ENCODE measurements at places on chromosomes 1 and 21. TPM values are rescaled to one million over a fixed set of nuclear protein-coding genes. Genes with fewer than 3 reads are reported as not detected.

- no peak for DNase-seq
Measured at GRCh38 chr1:32031578-32032274, 18.1 kb downstream of the KHDRBS1 start.

The RIMS3 gene
- total RNA-seq = 2.6 TPM

- no peak for DNase-seq
Measured at GRCh38 chr1:2980073-2980791, 41.0 kb upstream of the ACTRT2 start.

The OR2T29 gene
- total RNA-seq = not detected

The TSTD1 gene
- 217 TPM for total RNA-seq

DNA sequence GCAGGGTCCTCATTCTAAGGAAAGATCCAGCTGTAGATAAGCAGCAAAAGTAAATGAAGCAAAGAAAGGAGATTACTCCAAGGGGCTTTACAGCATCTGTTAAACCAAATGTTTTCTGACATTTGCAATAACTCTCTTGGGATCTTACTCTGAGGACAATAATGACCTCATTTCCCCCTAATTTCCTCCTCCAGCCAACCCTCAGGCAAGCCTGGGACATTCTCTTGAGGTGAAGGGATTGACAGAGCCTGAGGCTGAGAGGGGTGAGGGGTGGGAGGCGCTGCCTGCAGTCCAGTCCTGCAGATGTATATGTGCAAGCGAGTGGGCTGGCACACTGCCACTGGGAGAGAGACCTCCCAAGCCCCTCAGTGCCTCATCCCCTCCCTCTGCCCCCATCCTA, 40.5 kb upstream of the NEK2 start:
- no peak for DNase-seq

DNA sequence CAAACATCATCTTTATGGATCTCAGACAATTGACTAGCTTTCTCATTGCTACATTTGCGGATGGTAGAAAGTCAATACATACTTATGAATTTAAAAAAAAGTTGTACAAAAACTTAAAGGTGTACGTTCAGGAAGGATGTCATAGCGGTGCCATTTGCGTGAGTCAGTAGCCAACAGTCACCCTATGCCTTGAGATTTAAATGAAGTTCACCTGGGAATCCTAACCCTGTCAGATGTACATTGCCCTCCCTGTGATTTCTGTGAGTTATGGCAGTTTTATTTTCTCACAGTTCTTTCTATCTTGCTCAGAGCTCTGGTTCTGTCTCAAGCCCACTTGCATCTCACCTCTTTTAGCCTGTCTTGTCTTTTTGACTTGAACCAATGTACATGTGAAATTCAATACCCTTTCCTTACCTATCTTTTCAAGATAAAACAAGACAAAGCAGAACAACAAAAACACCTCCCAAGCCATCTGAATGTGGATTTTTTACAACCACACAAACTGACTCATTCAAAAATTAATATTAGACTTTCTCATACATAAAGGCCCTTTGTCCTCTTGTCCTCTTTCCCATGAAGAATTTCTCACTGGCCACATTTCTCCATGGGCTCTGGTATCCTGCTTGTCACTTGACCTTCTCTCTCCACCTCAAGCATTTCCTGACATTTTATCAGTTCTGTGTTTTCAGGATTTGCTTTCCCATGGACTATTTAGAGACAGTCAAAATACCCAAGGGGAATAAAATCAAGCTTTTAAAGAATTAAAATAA, 25.3 kb upstream of the ZNF697 start:
- DNase-seq = no peak

DNA sequence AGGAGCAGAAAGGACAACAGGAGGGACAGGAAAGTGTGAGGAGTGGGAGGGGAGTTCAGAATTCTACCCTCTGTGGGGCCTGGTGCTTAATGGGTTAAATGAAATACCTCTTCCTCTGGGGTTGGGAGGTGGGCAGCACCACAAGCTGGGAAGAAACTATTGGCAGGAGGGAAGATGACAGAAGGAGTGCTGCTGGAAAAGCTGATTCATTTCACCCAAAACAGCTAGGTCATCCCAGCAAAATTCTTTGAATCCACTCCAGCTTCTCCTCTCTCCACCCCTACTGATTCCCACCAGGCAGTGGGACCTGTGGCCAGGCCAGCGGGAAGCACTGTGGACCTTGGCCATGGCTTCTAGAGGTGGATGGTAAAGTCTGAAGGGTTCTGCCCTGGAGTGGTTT, 12.8 kb downstream of the BCAN start:
- DNase-seq = no peak

The HES5 gene
- total RNA-seq = not detected

The CHD5 gene
- total RNA-seq = under 0.01 TPM

DNA sequence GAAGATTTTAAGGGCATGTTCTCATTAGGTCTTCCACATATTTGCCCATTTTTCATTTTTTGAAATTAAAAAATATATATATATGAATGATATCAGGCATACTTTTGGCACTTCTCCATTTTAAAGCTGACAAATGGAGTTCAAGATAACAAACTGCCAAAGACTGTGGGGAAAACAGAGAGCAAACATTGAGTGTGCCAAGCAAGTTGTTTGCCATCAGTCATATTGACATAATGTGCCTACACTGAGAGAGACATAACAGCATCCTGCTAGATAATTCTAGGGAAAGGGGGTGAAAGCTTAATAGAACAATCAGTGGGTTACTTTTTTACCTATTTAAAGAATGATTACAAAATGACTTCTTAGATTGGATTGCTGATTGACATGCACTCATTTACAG, 529.4 kb upstream of the CXADR start:
- DNase-seq = no peak

DNA sequence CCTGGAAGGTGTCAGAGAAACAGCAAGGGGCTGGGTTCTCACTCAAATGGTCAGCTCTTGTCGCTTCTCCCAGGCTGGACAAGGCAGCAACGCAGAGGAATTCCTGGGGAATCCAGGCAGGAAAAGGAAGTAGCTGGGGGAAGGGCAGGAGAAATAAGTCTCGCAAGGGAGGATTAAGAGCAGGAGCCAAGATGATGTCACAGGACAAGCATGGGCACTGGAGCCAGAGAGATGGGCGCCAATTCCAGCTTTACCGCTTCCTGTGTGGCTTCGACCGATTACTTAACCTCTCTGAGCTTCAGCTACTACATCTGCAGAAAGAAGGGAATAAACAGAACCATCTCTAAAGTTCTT, 70.5 kb downstream of the SSBP3 start:
- DNase-seq = no peak

The HCRTR1 gene
- total RNA-seq = not detected

The PLCH2 gene
- 12.0 TPM for total RNA-seq

DNA sequence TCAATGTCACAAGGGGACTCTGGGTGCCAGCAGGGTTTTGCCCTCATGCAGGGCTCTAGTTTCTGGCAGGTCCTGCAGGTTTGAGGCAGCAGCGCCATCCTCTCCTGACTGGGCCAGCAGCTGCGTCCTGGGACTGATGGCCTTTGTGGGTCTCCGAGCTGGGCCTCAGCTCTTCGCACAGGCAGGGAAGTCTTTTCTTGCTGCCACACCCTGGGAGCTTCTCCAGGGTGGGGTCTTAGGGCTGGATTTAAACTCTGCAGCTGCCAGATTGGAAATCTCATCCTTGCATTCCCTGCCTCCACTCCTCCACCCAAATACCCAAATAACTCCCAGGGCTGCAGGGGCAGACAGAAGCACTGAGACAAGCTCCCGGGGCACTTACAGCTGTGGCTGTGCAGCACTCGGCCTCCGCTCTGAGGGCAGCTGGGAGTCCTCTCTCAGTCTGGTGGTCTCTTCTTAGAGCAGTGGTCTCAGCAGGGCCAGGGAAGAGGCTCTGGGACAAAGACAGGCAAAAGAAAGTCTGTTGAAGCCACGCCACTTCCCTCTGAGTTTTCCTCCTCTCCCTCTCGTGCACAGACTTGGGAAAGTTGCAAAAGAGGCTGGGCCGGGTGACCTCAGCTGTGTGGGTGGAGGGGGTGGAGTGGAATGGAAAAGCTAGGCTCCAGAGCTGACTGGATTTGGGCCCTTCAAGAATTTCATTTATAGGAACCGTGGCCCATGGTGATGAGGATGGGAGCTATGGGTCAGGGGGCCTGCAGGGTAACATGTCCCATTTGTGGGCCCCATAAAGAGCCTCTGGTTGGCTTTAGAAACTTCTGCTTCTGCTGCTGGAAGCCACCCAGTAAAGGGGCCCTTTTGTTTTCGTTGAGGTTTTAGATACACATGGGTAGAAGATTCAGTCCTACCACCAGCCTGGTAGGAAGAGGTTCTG, at the start of gene RAB7B:
RAB7B (minus strand) TSS at position 525 of the 931 bp plus-strand sequence. CDS start 9,260 bp downstream, outside the sequence.
- DNase-seq = no peak

The OSCP1 gene
- total RNA-seq = 12.5 TPM

The DDR2 gene
- 238 TPM for total RNA-seq

DNA sequence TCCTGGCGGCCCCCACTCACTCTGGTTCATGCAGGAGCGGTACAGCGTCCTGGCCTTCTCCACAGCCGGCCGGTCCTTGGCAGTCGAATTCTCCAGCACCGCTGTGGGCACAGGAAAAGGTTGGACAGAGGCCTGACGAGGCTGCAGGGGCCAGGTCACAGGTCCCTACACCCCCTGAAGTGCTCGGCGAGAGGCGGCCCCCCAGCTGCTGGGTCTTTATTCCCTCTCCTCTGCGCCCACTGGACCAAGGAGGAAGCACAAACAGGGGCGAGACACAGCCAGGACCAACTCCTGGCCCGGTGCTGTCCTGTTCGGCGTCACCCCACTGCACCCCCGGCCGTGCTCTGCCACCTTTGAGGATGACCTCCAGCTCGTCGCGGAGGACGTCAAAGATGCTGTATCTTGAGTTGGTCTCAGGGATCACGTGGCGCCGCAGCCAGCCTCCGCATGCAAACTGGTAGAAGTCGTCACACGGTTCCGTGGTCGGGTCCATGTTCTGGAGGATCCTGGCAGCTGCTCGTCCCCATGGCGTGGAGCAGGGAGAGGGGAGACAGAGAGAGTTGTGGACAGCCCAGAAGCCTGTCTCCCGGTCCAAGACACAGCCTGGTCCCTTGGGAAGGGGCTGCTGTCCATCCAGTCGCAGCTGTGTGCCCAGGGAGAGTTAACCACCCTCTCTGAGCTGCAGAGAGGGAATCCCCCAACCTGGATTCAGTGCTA, 22.9 kb downstream of the PRXL2B start:
- no peak for DNase-seq

GRCh38 chr1:67861856-67862516, 28.7 kb upstream of the GNG12 start:
- no peak for DNase-seq

DNA sequence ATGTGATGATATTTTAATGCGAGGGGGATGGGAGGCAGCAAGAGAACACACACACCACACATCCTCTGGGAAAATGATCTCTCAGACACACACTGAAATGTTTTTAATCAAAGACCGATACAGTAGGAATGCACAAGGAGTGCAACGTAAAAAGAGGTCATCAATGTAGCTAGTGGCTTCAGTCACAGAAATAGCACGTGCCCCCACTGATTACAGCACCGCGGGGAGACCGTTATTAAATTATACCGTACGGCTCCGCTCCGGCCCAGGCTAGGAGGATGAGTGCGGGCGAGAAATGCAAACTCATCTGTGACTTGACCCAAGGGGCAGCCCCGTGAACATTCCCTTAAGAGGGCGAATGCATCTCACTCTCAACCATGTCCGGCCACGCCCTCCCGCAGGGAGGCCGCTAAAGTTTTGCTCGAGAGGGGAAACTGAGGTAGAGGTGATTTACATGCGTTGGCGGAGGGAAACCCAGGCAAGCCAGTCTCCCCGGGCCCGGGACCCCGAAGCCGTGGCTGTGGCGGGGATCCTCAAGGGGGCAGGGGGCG, 552 bp downstream of the UBR4 start:
- DNase-seq = peak; percentile 27

DNA sequence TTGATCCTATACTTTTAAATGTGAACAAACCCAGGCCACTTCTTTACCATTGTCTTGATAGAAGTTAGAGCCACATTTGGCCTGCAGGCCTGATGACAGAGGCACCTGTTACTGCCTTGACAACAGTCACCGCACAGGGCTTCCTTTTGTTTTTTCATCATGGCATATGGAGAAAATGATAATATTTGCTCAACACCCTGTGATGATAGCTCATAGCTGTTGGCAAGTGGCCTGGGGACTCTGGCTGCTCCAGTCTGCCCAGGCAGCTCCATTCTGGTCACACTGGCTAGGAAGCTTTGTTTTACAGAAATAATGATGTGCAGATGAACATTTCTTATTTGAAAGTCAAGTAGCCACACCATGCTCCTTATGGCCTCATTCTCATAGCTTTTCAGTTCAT, 89.6 kb upstream of the GPR88 start:
- peak; percentile 63 for DNase-seq

The ASTN1 gene
- 1.5 TPM for total RNA-seq

GRCh38 chr1:239896980-239897379, 194.7 kb upstream of the FMN2 start:
- DNase-seq = no peak

Measured in breast epithelium (tissue), 4 donors.